ENCODE measurements at places on chromosomes 5 and 9.

DNA sequence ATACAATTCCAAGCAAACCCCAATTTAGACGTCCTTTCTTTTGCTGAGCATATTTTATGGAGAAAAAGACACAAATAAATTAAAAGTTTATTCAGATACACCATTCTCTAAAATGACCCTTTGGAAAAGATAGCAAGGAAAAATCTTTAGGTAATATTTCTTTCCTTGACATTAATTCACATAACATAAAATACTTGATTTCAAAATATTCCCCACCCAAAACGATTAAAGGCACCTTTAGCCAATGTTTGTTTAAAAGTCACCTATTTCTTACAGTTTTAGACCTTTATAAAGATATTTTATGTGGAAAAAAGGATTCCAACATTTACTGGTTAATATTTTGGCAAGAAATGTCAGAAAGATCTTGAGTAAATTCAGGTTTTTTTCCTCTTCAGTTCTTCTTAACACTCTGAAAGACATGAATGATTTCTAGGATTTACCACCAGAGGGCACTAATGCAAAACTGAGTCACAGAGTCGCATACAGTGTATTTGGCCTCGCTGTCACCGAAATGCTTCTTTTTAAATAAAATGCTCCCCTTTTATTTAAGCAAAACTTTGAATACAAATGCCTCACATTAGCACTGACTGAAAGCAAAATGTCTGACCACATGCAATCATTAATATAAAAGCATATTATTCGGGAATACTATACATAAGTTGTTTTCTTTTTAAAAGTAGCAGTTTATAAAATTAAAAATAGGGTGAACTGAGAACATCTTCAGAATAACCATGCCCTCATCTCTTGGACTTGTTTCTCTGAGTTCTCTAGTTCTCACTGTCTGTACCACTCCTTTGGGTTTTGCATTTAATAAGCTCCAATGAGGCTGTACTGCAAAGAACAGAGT is 122.5 kb downstream of the SLC1A3 start:
- peak; percentile 52 for DNase-seq

DNA sequence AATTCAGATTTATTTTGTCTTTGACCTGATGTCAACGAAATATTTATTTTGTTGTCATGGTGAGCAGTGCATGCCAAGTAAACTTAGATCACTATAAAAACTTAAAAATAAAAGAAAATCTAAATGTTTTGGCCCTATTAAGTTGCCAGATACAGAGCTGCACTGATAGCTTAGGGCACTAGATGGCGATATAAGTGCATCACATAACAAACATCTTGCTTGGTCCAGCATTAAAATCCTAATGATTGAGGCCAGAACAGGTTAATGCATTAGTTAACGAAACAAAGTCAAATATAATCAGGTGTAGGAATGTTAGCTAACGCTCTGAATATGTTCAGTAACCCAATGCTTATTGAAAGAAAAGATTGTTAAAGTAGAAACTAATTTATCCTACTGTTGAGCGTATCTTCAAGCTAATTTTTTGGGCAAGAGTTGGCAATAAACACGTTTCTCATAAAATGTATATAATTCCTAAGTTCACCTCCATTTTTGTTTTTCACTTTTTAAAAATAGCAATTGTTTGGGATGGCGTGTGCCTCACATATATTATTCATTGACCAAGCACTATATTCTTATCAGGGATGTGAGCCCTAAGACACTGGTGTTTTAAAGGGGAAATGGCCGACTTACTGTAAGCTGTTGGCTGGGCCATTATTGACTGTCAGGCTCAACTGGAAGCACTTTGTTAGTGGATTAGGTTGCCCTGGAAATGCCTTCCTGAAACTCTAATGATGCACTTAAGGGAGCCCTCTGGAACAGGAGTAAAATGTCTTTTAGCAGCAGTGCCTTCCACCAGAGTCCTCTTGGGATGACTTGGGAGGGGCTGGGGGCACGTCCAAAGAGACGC is 33.3 kb downstream of the KCTD16 start:
- no peak for DNase-seq

DNA sequence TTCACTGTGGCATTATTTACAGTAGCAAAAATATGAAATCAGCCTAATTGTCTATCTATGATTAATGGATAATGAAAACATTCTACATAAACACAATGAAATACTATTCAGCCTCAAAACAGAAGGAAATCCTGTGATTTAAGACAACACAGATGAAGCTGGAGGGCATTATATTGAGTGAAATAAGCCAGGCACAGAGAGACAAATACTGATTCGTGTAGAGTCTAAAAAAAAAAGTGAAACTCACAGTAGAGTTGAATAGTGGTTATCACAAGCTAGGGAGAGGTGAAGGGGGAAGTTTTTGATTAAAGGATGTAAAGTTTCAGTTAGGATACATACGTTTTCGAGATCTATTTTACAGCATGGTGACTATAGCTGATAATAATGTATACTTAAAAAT is 122.2 kb downstream of the ADAMTS6 start:
- no peak for DNase-seq

DNA sequence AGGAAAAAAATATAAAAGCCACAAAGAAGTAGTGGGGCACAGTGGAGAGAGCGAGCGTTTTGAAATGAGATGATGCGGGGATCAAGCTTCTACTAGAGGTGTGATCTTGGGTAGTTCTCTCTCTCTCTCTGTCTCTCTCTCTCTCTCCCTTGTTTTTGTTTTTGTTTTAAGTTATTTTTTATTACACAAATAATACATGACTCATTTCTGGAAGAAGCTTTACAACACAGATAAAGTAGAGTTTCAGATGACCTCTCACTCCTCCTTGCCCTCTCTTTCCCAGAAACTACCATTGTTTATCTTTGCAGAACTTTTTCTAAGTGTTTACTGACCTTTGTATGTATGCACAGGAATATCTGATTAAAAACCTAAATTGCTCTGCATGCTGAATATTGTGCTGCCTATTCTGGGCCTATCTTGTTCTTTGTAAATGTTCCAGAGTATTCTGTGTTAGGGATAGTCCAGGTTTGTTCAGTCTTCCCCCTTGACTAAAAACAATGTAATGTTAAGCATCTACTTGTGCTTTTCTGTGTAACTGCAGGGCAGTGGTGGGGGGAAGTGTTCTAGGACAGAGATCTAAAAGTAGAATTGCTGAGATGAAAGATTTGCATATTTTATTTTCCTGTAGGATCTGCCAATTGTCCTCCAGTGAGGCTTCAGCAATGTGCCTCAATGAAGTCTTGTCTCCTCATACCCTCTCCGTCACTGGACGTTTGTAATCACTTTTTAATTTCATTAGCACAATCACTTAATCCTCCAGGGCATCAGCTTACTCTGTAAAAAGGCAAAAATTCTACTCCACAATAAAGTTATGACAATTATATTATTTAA is 52.0 kb downstream of the FYB1 start:
- no peak for DNase-seq

- DNase-seq: no peak
Observed at GRCh38 chr5:112186401-112186990, 232.6 kb downstream of the EPB41L4A start.

DNA sequence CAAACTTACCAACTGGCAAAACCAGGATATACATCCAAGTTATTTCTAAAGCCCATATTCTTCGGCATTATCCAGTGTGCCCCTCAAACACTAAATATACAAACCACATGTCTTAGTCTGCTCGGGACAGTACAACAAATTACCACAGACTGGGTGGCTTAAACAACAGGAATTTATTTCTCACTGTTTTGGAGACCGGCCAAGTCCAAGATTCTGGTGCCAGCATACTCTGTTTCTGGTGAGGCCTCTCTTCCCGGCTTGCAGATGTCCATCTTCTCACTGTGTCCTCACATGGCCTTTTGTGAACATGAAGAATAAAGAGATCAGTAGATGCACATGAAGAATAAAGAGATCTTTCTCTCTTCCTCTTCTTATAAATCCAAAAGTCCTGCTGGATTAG is 12.9 kb upstream of the SLCO6A1 start:
- no peak for DNase-seq

All from HuH-7.5 (cell line).